ENCODE measurements at places on chromosomes 11 and 22.
A peak's percentile ranks its signal among the peaks of the same experiment; 100 is the strongest.

- H3K4me1 ChIP-seq: peaks cover 11% of the 10 kb centered on the region
- H3K4me3 ChIP-seq: no peak overlapping the region
- no peak overlapping the region for H3K27ac ChIP-seq
- H3K36me3 ChIP-seq: no peaks in the 10 kb centered on the region
- peaks cover 18% of the 10 kb centered on the region for H3K27me3 ChIP-seq
Measured at GRCh38 chr11:14384338-14384737, 25.4 kb upstream of the RRAS2 start.

DNA sequence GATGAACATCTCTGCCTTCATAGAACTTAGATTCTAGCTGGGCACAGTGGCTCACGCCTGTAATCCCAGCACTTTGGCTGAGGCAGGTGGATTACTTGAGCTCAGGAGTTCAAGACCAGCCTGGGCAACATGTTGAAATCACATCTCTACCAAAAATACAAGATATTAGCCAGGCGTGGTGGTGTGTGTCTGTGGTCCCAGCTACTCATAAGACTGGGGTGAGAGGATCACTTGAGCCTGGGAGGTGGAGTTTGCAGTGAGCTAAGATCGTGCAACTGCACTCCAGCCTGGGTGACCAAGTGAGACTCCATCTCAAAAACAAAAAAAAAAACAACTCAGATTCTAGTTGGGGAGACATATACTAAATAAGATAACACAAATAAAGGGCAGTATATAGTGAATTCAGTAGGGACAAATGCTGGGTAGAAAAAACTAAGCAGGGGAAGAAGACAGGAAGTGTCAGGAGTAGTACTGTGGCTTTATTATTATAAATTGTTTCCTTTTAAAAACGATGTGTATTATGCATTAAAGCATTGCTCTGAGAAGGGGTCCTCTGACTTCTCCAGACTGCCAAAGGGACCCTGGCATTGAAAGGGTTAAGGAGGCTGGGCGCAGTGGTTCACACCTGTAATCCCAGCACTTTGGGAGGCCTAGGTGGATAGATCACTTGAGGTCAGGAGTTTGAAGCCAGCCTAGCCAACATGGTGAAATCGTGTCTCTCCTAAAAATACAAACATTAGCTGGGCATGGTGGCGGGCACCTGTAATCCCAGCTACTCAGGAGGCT, 46.7 kb downstream of the PACS1 start:
- H3K36me3 ChIP-seq: peaks cover 4% of the 10 kb centered on the region
- DNase-seq: no peak
- H3K4me3 ChIP-seq: peak overlapping the region; percentile 63
- peaks cover 95% of the 10 kb centered on the region for H3K4me1 ChIP-seq

- H3K4me1 ChIP-seq: no peaks in the 10 kb centered on the region
- H3K36me3 ChIP-seq: no peaks in the 10 kb centered on the region
- no peak for DNase-seq
- H3K27ac ChIP-seq: no peak overlapping the region
- no peak overlapping the region for H3K4me3 ChIP-seq
Measured at GRCh38 chr22:20194681-20195593, 44.1 kb upstream of the CCDC188 start.

- H3K27me3 ChIP-seq: no peaks in the 10 kb centered on the region
- H3K27ac ChIP-seq: no peak overlapping the region
- H3K36me3 ChIP-seq: peaks cover 2% of the 10 kb centered on the region
- no peak overlapping the region for H3K4me3 ChIP-seq
Measured at GRCh38 chr11:47403571-47403970, 4.8 kb upstream of the SLC39A13 start.

DNA sequence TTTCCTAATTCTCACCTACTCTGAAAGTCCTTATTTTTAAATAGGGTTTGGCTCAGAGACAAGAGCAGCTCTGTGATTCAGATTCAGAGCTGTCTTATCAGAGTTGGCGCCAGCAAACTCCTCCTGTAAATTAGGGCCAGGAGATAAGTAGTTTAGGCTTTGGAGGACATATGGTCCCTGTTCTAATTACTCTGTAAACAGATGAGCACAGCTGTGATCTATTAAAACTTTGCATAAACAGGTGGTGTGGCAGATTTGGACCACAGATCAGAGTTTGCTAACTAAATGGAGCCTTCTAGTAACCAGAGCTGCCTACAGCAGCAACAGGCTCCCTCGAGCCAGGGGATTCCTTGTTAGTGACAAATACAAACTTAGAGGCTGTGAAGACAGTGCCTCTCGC, 27.9 kb downstream of the YPEL1 start:
- no peak for DNase-seq
- H3K27me3 ChIP-seq: no peaks in the 10 kb centered on the region
- no peak overlapping the region for H3K4me3 ChIP-seq

- H3K36me3 ChIP-seq: no peaks in the 10 kb centered on the region
- peaks cover 9% of the 10 kb centered on the region for H3K4me1 ChIP-seq
- no peak for DNase-seq
Measured at GRCh38 chr11:102046841-102047240, 396 bp upstream of the CFAP300 start.

GRCh38 chr22:50326225-50326955, 422 bp downstream of the DENND6B start:
- DNase-seq: no peak

GRCh38 chr11:6932145-6932544, 5.9 kb downstream of the ZNF215 start:
- no peak overlapping the region for H3K27ac ChIP-seq
- no peak for DNase-seq
- peaks cover 42% of the 10 kb centered on the region for H3K27me3 ChIP-seq

DNA sequence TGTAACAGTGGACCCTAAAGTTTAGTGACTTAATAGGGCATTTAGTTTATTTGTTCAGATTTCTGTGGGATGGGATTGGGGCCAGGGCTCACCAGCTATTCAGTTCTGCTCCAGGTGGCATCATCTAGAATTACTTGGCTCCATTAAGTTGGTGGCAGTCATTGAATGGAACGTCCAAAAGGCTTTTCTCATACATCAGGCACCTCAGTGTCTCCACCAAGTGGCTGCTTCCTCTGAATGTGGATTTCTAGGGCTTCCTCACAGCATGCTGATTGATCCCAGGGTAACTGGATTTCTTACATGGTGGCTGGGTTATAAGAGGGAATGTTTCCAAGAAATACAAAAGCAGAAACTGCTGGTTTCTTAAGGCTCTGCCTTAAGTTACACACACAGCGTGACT, 34.7 kb downstream of the USP47 start:
- H3K27ac ChIP-seq: no peak overlapping the region
- H3K4me1 ChIP-seq: peaks cover 60% of the 10 kb centered on the region
- no peaks in the 10 kb centered on the region for H3K27me3 ChIP-seq
- H3K4me3 ChIP-seq: no peak overlapping the region
- no peak for DNase-seq

DNA sequence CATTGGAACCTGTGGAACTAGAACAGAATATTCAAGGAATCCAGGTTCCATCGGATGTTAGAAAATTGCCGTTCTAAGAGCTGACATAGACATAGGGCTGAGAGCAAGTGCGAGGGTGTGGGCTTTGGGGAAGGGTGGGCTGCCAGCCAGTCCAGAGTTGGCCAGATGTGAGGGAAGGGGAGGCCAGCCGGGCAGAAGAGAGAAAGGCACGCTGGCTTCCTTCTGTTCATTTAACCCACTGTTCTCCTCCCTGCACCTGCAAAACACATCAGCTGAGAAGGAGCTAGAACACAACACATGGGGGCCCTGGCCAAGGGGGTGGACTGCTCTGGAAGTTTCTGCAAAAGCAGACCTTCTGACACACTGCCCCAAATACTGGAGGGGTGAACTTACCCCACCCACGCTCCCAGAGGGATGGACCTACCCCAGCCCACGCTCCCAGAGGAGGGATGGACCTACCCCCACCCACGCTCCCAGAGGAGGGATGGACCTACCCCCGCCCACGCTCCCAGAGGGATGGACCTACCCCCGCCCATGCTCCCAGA, 98.0 kb downstream of the SHANK2 start:
- H3K27ac ChIP-seq: no peak overlapping the region
- DNase-seq: no peak
- peaks cover 4% of the 10 kb centered on the region for H3K4me1 ChIP-seq

DNA sequence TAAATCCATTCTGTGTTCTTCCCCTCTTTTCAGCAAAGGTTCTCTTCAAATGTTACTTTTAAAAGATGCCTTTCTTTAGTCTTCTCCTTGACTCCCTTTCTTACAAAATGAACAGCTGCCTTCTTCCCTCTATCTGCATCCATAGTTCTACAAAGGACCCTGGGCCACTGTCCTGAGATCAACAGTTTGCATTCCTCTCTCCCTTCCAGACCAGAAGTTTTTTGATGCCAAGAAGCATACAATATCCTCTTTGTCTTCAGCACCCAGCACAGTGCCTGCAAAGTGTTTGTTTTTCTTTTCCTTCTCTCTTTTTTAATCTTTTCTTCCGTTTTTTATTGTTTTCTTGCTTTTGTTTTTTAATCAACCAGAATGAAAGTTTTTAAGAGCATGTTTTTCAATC, 183.5 kb upstream of the SNX19 start:
- no peak overlapping the region for H3K27ac ChIP-seq
- H3K36me3 ChIP-seq: no peaks in the 10 kb centered on the region
- H3K4me3 ChIP-seq: no peak overlapping the region
- H3K4me1 ChIP-seq: no peaks in the 10 kb centered on the region

GRCh38 chr22:39429916-39430575, 26.8 kb upstream of the MGAT3 start:
- no peak overlapping the region for H3K27ac ChIP-seq
- H3K4me3 ChIP-seq: no peak overlapping the region
- no peaks in the 10 kb centered on the region for H3K27me3 ChIP-seq
- no peaks in the 10 kb centered on the region for H3K4me1 ChIP-seq
- DNase-seq: no peak
- H3K36me3 ChIP-seq: peaks cover 69% of the 10 kb centered on the region

- H3K27me3 ChIP-seq: peaks cover 3% of the 10 kb centered on the region
- H3K27ac ChIP-seq: no peak overlapping the region
- DNase-seq: no peak
- H3K4me1 ChIP-seq: no peaks in the 10 kb centered on the region
- no peak overlapping the region for H3K4me3 ChIP-seq
Measured at GRCh38 chr11:78706551-78706950, 131.9 kb upstream of the NARS2 start.

- no peak overlapping the region for H3K4me3 ChIP-seq
- H3K36me3 ChIP-seq: peaks cover 86% of the 10 kb centered on the region
- H3K4me1 ChIP-seq: peaks cover 65% of the 10 kb centered on the region
- no peaks in the 10 kb centered on the region for H3K27me3 ChIP-seq
Measured at GRCh38 chr11:61124574-61125309, 22.5 kb downstream of the CD5 start.

- no peak overlapping the region for H3K4me3 ChIP-seq
- no peaks in the 10 kb centered on the region for H3K27me3 ChIP-seq
- DNase-seq: no peak
- H3K27ac ChIP-seq: no peak overlapping the region
- H3K4me1 ChIP-seq: no peaks in the 10 kb centered on the region
Measured at GRCh38 chr11:19872512-19873145, 160.0 kb downstream of the NAV2 start.

DNA sequence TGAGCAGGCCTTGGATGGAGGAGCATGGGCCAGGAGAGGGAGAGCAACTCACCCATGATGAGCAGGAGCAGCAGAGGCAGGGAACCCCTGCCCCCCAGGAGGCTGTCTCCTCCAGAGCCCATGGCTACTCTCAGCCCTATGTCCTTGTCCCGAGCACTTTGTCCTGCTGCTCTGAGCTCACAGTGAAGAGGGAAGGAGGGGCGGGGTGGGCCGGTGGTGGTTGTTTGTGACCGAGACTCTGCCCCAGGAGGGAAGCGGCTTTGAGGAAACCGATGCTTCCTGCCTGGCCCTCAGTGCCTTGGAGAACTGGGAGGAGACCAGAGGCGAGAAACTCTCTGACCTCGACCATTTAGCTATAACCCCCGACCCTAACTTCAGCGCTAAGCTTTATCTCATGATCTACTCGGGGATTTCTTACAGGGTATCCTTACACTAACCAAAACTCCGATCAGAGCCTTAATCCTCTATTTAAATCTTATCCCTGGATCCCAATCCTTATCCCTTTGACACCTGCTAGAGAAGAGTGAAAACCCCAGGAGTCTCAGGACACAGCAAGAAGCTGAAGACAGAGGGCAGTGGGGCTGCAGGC, at the start of gene ROBO4:
Gene ROBO4 (minus strand): TSS at position 192 of the 589 bp plus-strand sequence. CDS start 70 bp downstream, at position 122.
- no peak for DNase-seq
- H3K36me3 ChIP-seq: no peaks in the 10 kb centered on the region
- H3K4me1 ChIP-seq: peaks cover 2% of the 10 kb centered on the region
- no peak within 1 kb of the TSS for H3K4me3 ChIP-seq

DNA sequence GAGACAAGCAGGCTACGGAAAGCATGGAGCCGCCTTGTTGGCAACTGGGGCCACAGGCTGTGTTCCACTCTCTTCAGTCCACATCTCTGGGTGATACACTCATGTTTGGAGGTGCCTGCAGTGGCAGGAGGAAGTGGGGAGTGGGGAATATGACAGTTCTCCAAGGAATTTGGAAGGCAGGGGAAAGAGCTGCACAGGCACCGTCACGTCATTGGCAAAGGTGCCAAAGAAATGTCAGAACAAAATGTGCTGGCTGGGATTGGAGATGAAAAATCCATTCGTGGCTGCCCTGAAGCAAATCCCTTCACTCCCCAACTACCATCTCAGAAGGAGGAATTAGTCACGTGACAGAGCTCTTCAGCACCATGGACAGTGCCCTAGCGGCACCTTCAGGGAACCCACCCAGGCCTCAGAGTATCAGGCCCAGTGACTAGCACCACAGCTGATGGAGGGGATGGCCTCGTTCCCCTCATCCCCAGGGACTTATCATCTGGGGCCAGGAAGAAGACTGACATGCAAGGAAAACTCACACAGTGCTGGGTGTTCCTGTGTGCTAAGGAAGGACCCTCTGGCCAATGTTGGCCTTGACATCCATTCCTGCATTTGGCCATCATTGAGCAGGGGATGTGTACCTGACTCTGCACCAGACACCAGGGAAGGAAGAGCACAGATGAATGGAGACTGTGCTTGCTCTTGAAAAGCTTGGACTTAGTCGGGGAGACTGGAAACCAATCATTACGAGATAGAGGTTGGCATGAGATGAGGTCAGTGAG, 48.5 kb upstream of the PRDM11 start:
- peaks cover 40% of the 10 kb centered on the region for H3K27me3 ChIP-seq
- no peak overlapping the region for H3K4me3 ChIP-seq
- H3K27ac ChIP-seq: no peak overlapping the region
- DNase-seq: peak; percentile 46
- H3K36me3 ChIP-seq: no peaks in the 10 kb centered on the region

GRCh38 chr22:50599816-50600455, 657 bp upstream of the MAPK8IP2 start:
- H3K27me3 ChIP-seq: peaks cover 39% of the 10 kb centered on the region
- peak overlapping the region; percentile 54 for H3K4me3 ChIP-seq
- no peak overlapping the region for H3K27ac ChIP-seq
- H3K36me3 ChIP-seq: no peaks in the 10 kb centered on the region
- H3K4me1 ChIP-seq: peaks cover 9% of the 10 kb centered on the region
- peak; percentile 78 for DNase-seq

DNA sequence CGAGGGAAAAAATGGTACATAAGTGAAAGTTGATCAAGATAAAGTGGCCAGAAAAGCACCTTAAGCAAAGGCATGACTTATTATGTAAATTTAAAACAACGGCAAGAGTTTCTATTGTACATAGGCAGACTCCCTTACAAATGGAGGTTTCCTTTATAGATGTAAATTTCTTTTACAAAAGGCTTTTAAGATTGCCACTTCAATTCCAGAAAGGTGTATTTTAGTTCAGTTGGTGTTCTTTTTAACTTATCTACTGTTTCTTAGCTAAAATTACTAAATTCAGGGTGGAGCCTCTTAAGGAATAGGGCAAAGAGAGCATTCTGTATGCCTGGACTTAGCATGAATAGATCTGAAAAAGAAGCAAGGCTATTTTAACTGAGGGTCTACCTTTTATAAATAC, 24.9 kb upstream of the GNAZ start:
- no peak overlapping the region for H3K27ac ChIP-seq
- no peaks in the 10 kb centered on the region for H3K36me3 ChIP-seq
- no peaks in the 10 kb centered on the region for H3K4me1 ChIP-seq
- DNase-seq: no peak
- no peak overlapping the region for H3K4me3 ChIP-seq
